MCF 10A (cell line): ENCODE measurements at places on chromosomes 13 and 19. TPM values are rescaled to one million over a fixed set of nuclear protein-coding genes. Genes with fewer than 3 reads are reported as not detected.

DNA sequence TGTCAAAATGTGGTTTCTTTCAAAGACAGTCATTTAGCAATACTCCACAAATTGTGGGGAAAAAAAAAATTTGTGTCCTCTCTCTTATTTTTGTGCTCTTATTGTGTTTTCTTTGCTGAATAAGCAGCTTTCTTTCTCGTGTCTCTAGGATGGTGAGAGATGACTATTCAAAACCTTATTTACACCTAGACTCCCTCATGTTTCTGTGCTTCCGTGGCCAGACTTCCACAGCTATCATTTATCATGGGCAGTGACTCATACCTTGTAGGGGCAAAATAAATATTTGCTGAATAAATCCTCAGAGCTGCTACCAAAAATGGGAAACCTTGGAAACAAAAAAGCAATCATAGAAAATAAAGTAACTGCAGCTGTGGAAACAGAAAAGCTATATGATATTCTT, 204.9 kb upstream of the MIR17HG start:
- peak; percentile 4 for DNase-seq

DNA sequence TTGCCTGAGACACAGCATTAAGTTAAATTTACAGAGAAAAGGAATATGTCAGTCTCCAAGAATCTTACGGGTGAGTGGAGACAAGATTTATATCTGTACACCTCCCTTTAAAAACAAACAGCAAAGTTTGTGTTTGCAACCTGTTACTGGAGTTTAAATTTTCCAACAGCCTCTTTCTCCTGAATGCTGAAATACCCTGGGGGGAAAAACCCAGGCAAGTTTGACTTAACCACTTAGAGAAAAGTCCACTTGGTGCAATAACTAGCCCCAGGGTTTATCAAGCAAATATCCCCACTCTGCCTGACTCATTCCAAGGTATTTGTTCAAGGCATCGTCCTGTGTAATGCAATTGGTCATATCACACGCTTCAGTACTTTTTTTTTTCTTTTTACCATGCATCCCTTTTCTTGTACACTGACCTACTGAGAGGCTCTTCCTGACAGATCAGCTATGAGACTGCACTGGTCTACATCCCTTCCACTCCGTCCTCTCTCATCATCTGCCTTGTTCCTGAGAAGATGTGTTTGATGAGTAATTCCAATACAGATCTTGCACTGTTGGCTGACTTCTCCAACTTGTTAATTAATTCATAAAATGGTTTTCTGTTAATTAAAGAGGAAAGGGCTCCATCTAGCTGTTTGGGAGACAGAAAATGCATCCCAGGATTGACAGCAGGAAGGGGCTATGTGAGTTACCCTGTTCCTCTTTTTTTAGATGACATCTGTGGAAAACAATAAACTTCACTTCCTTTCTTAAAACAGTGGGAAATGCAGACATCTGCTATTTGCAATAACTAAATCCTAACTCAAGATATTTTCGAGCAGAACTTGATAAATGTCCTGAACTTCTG, 212.5 kb upstream of the IRS2 start:
- DNase-seq = peak; percentile 95

Gene GNA15
- 32.9 and 47.1 TPM in 2 replicates for total RNA-seq

DNA sequence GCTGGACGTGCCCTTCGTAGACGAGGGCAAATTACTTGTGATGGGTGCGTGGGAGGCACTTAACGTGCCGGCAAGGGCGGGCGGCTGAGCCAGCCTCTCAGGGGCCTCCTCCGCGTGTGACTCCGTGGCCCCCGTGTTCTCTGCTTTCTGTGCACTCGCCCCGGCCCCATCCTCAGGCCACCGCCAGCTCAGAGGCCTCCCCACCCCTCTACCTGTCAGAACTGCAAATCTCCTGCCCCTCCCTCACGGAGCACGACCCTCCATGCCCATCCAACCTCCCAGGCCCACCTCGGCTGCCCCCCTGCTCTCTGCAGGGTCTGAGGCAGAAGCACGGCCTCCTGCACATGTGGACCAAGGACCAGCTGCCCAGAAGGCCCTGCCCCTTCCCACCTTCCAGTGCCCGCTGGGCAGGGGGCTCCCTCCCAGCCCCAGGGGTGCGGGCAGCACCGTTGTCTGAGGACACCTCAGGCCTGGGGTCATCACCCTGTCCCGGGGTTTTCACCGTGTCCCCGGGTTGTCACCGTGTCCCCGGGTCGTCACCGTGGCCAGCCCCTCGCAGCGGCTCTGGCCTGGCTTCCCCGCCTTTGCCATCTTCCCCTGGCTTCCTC, 44.5 kb downstream of the TMEM255B start:
- no peak for DNase-seq

Gene YJEFN3
- 11.9 and 21.7 TPM in 2 replicates for total RNA-seq

DNA sequence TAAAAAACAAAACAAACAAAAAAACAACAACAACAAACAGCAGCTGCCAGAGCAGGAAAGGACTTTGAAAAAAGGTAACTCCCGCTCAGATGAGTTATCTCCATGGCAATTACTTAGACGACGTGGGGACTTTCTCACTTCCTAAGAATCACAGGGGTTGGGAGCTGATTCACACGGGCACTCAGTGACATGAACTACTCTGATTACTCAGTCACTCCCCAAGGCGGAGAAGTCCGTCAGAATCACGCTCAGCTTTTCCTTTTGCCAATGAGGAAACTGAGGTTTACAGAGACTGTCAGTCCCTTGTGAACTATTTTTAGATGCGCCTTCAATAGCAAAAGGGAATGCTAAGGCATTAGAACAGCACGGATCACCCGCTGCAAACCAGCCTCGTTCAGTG, 32.3 kb upstream of the MATK start:
- DNase-seq = peak; percentile 13

DNA sequence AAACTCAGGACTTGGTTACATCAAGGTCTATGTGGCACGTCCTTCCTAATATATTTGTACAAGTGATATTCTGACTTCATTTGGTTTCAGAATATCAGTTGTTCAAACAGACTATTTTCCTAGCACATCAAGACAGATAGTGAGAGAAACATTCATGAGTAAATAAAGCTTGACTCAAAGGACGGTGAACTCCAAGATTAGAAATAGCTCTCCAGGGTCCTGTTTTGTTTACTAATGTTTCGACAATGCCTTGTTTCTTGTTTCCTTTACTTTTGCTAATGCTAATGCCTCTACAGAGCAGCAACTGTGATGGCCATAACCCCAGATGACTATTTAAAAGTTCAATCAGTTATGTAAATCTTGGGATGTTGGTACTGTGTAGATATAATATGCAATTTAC, 313.9 kb downstream of the KLF12 start:
- no peak for DNase-seq

GRCh38 chr13:60765700-60766411, 368.8 kb downstream of the TDRD3 start:
- no peak for DNase-seq
